NCI-H1105 treated with DMSO at 0.1 percent for 48 hours (cell line): ENCODE measurements at places on chromosomes 16 and 17.

- DNase-seq: peak; percentile 45
Observed at GRCh38 chr16:11586856-11587642, at the start of gene LITAF. TSS of gene LITAF (minus strand) at chr16:11586919. CDS start at chr16:11556730, 30,189 bp downstream.

DNA sequence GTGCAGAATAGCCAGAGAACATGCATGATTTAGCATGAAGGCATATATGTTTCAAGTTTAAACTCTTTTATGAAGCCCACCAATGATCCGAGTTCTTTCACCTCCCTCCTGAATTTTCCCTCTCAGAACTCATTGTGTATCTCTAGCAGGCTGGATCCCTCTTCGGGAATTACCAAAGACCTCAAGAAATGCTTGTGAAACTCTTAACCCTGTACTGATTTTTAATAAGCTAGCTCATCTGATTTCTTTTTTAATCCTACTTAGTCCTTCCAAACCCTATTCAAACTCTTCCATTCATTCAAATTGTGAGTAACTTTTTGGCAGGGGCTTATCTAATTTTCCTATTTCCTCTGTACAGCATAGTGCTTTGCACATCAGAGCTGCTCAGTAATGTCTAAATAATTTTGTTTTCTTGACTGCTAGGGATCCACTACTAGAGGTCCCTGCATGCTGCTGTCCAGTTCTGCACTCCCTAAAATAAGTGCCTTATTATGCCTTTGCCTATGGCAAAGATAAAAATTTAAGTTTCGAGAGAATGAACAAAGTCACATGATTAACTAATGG lies 723.8 kb downstream of the CDH11 start:
- no peak for DNase-seq

DNA sequence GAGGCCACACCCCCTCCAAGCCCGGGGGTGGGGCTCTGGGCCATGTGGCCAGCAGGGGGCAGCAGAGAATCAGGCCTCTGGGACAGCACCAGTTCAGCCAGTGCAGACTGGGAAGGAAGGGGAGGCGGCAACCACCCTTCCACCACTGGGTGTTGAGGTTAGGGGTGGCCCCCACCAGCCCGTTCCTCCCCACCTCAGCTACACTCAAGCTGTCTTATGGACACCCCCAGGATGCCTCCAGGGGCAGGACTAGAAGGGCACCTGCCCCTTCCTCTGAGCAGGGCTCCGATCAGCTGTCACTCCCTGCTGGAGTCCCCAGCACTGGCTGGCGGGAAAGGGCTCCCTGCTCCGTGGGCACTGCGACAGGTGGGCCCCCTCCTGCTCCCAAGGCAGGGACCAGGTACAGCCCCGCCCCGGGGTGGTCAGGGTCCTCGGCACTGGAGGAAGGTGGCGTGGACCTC lies 21.8 kb downstream of the KATNB1 start:
- DNase-seq: peak; percentile 2

DNA sequence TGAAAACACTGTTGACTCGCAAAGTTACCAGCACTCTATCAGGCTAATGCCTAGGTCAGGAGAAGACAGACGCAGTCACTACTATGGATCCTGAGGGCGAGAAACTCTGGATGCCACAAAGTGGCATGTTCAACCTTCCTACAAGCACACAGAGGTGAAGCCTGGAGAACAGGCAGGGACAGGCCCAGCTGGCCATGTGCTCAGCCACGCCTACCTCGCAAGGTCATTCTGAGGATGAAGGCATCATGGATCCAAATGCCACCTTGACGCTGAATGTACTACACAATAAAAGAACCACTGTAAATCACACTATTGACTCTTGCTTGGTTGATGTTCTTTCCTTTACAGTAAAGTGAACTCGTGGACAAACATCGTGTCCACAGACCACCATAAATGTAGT lies 85.8 kb downstream of the ANKRD11 start:
- DNase-seq: no peak

- DNase-seq: no peak
Observed at GRCh38 chr16:88337021-88337420, 45.7 kb upstream of the ZNF469 start.

GRCh38 chr16:11554053-11554452 lies 32.7 kb downstream of the LITAF start:
- no peak for DNase-seq

DNA sequence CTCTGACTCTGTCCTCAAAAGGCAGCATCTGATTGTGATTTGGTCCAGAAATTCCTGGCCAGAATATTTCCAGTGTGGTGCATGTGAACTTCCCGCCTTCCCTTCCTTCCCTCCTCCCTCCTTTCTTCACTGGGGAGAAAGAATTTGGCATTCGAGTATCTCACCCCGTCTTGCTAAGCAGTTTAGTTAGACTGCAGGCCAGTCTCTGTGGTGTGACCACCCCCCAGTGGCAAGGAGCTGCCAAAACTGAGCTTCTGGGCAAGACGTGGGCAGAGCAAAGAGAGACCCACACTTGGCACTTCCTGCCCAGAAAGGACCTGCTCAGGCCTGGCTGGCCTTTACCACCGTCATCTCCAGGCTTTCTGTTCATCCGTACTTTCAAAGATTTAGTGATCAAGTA lies 36.4 kb downstream of the SNX20 start:
- no peak for DNase-seq

- DNase-seq: peak; percentile 82
Observed at GRCh38 chr17:68577497-68577821, 23.7 kb downstream of the FAM20A start.

GRCh38 chr17:40095944-40096791 lies 4.2 kb downstream of the NR1D1 start:
- DNase-seq: no peak

GRCh38 chr17:74055508-74056160 lies 147.8 kb upstream of the RPL38 start:
- no peak for DNase-seq

DNA sequence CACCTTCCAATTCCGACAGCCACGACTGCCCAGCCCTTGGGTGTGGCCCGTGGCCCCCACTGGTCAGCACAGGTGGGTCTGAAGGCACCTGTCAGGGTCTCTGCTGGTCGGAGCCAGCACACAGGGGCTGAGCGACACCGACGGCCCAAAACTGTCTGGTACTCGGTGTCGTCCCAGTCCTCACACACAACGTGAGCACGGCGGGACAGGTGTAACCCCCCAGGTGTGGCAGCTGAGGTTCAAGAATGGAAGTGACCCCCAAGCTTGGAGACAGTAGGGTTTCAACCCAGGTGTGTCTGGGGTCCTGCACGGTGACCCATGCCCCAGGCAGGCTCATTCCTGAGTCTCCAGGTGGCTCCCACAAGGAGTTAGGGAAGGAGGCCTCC lies 1.0 kb downstream of the GALNS start:
- no peak for DNase-seq

- no peak for DNase-seq
Observed at GRCh38 chr17:82820278-82821251, 19.3 kb downstream of the ZNF750 start.

GRCh38 chr17:146983-147761 lies 9.8 kb downstream of the SCGB1C2 start:
- no peak for DNase-seq

DNA sequence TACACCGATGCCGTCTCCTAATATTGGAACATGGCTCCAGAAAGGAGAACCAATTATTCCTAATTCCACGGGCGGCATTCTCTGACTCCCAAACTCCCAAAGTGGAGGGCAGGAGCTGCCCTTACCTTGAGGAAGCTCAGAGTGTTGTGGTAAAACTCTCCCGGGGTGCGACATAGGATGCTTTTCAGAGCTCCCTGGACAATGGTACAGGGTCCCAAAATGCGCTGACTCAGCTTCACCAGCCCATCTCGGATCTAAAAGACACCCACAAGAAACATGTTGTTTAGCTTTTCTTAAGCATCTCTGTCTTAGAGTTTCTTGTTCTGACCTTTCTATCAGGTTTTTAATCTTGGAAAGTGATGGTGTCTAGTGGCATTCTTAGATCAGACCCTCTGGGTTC lies 6.7 kb downstream of the TAT start:
- no peak for DNase-seq

GRCh38 chr17:68674029-68674925 lies 73.1 kb upstream of the FAM20A start:
- DNase-seq: no peak
